ENCODE measurements at places on chromosomes 1 and 21. TPM values are rescaled to one million over a fixed set of nuclear protein-coding genes. Genes with fewer than 3 reads are reported as not detected.

DNA sequence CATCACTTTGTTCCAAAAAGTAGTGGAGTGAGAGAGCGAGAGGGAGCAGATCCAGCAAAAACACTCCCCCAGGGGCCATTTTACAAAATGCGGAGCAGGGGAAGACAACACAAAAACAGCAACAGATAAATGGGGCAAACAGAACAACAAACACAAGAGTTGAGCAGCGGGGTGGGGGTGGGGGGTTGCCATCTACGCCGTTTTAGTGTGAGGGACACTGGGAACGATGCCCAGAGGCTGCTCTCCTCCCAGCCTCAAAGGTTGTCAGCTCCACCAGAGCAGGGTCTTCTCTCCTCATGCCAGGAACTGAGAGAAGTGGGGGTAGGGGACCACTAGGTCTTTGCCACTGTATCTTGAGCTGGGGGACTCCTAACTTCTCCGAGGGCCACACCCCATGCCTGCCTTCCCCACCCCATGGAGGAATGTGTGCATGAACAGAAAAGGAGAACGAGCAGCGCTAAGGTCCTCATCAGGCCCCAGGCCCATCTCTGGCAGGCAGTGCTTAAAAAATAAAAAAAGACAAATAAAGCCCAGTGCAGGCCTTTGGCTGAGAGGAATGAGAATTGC lies 1.3 kb upstream of the PBXIP1 start:
- peak overlapping the region; percentile 97 for H3K27ac ChIP-seq
- H3K4me1 ChIP-seq = peaks cover 43% of the 10 kb centered on the region
- peak overlapping the region; percentile 27 for H3K4me3 ChIP-seq
- H3K27me3 ChIP-seq = peaks cover 13% of the 10 kb centered on the region
- peaks cover under 1% of the 10 kb centered on the region for H3K36me3 ChIP-seq

DNA sequence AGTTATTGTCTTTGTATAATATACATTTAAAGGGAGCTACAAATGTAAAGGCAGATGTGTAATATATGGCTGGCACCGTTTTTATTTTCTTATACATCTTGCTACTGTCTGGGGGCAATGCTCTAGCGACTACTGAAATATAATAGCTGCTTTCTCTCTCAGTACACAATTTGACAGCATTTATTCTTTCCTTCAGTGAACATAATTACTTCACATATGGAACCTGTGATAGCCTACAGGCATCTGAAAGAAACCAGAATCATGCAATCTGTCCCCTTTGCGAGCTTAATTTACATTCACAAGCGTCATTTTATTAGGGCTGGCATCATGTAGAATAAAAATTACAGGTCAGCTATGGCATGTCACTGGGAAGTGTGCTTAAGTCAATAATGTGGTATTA lies 557.5 kb upstream of the PTBP2 start:
- H3K4me1 ChIP-seq = no peaks in the 10 kb centered on the region
- no peak overlapping the region for H3K27ac ChIP-seq
- H3K4me3 ChIP-seq = no peak overlapping the region
- H3K27me3 ChIP-seq = no peaks in the 10 kb centered on the region
- H3K36me3 ChIP-seq = no peaks in the 10 kb centered on the region

GRCh38 chr21:36708286-36709029 lies 9.5 kb downstream of the SIM2 start:
- H3K4me3 ChIP-seq = no peak overlapping the region
- no peak for DNase-seq
- H3K27ac ChIP-seq = no peak overlapping the region
- peaks cover 70% of the 10 kb centered on the region for H3K27me3 ChIP-seq

DNA sequence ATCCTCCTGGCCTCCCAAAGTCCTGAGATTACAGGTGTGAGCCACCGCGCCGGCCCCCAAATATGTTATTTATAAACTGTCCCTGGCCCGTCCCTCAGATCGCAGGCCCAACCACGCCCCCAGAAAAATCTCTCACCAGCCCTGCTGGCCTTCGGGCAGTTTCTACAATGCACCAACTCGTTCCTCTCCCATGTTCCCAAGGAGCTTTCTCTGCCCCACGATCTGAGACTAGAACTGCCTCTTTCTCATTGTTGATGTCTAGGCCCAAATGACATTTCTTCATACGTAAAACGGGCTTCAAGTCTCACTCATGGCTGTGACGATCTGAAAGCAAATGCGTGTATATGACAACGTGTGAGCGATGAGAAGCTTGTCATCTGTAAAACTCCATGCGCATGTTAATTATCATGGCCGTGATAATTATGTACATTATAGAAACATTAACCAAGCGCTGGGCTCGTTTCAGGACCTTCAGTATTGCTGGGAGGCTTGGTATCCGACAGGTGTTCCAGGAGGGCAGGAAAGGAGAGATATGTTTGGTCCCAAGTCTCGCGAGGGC lies 748 bp upstream of the NIPAL3 start:
- peaks cover 89% of the 10 kb centered on the region for H3K4me1 ChIP-seq
- no peak for DNase-seq
- H3K36me3 ChIP-seq = peaks cover 23% of the 10 kb centered on the region
- H3K27me3 ChIP-seq = peaks cover 8% of the 10 kb centered on the region
- H3K4me3 ChIP-seq = peak overlapping the region; percentile 98

- H3K27ac ChIP-seq = peak overlapping the region; percentile 87
- peaks cover 58% of the 10 kb centered on the region for H3K4me1 ChIP-seq
- H3K4me3 ChIP-seq = peak overlapping the region; percentile 65
- H3K27me3 ChIP-seq = no peaks in the 10 kb centered on the region
- DNase-seq = peak; percentile 48
Measured at GRCh38 chr1:62727656-62728407, 39.6 kb upstream of the DOCK7 start.

The PPM1J gene
- 1.5 TPM for total RNA-seq

The C1orf21 gene
- total RNA-seq = 3.8 TPM
